ENCODE measurements at places on chromosomes 16 and 17.

GRCh38 chr16:48892893-48893292, 282.9 kb upstream of the N4BP1 start:
- DNase-seq, result no peak

DNA sequence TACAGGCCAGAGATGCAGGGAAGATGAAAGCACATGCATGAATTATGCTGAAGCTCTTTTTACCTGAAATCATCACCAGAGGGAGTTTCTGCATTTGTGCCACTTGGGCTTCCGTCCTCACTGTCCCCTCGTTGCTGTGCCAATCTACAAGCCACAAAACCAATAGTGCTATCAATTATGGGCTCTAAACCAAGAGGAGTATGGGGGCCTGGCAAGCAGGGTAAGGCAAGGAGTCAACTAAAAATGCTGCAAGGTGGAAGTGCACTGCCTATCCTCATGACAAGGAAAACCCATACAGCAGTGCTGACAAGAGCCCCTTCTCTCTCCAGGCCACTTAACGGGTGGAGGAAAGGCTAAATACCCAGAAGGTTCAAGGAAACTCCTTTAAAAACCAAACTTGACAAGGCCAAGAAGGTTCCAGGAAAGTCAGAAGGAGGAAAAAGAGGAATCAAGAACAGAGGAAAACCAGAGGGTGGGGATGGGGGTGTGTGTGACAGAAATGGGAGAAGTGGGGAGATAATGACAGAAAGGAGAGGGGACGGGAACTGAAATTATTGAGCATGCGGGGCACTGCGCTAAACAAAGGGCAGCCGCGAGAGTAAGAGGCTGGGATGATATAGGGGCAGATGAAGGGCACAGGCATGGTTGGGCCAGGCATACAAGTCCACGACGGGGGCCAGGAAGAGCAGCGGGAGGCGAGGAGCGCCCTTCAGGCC, 674 bp downstream of the C17orf75 start:
- DNase-seq, result peak; percentile 51

DNA sequence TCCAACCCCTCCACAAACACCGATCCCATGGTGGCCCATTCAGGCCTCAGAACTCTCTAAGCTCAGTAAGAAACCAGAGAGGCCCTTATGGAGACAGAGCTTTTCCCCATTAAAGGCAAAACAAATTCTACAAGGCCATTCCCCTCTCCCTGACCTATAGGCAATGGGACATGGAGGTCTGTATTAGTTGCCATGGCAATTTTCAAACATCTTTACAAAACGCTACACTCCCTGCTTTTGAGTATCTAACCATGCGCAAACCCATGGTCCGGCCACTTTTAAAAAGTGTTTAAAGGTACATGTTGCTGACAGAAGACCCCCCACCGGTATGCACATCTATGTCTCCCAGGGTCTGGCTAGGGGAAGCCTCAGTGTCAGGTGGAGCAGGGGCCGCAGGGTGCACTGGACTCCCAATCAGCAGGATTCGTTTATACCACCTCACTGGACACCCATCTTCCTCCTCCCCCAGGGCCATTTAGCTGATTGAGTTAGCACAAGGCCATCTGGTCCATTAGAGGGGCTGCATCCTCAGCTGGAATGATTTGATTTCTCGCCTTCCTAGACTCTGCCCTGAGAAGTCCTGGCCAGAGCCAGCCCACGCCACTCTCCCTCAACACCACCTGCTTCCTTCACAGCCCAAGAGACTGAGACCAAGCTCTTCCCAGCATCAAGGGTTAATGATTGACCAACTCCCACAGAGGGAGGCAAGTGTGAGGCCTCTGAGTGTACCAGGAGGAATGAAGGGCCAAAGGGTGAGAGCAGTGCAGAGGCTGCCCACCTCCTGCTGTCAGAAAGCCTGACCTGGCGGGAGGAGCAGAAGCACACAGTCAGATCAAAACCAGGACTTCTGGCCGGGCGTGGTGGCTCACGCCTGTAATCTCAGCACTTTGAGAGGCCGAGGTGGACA, 10.9 kb downstream of the ACLY start:
- DNase-seq, result no peak

- DNase-seq, result no peak
Measured at GRCh38 chr16:2252806-2253148, 1.4 kb upstream of the ECI1 start.

GRCh38 chr16:80079072-80079471, 461.7 kb upstream of the DYNLRB2 start:
- no peak for DNase-seq

DNA sequence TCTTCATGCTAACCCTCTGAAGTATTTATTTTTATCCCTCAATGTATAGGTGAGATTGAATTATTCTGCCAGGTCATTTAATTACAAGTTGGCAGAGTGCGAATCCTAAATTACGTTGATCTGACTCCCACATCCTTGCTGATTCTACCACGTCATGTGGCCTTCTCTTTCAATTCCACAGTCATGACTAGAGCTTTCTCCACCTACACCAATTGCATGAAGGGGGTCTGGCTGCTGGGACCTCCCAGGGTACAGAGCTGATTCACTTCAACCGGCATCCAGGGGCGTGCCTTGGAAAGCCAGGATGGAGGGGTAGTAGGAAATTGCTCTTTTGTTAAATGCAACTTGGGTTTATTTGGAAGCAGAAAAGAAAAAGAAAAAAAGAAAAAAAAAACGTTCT, 41.1 kb upstream of the CDH13 start:
- no peak for DNase-seq

DNA sequence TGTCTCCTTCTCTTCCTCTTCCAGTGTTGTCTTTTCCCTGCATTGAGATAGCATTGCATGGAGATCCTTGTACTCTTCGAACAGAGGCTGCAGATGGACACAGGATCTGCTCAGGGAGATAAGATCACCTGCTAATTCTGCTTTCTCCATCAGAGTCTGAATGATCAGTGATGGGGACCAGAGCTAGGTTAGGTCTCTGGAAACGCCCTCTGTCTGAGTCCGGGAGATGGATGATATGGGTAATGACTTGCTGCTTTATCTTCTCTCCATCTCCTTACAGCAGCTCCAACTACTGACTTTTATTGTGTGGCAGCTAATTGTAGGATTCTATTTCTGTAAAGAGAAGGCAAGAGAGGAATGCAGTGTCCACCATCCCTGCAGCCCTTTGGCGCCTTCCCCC, 435.6 kb downstream of the WWOX start:
- no peak for DNase-seq

- DNase-seq, result peak; percentile 11
Measured at GRCh38 chr16:4537376-4538343, 913 bp downstream of the CDIP1 start.

- DNase-seq, result no peak
Measured at GRCh38 chr17:41163828-41164227, 3.3 kb upstream of the KRTAP4-4 start.

GRCh38 chr17:31171701-31172100, 76.9 kb downstream of the NF1 start:
- no peak for DNase-seq

- DNase-seq, result no peak
Measured at GRCh38 chr17:44280392-44280937, 12.5 kb upstream of the SLC4A1 start.

DNA sequence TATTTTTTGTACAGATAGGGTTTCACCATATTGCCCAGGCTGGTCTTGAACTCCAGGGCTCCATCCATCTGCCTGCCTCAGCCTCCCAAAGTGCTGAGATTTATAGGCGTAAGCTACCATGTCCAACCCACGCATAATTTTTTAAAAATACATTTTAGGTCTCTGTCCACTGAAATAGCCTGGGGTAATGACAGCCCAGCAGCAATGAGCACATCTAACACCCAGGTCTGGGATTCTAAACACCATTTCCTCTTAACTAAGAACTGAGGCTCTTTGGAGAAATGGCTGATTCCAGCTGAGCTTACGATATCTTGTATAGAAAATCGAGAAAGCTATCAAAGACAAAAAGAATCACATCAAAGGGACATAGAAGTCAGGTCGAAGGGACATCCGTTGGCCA, 245.3 kb downstream of the PARN start:
- DNase-seq, result no peak

- no peak for DNase-seq
Measured at GRCh38 chr16:69709456-69710084, 16.8 kb downstream of the NQO1 start.

DNA sequence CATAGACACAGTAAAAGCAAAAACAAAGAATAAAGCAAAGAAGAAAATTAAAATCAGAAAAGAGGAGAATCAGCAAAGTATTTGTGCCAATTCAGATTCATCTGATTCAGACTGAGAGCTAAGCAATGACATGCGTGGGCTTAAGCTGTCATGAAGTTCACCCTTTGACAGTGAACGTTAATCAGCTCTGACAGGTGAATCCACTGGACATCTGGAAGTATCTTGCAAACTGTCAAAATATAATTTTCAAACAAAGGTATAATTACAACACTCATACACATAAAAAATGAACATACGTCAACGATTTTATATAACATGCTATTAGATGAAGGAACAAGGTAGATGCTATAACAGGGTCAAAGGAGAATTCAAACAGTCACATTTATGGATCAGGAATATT, 596.3 kb upstream of the SALL1 start:
- DNase-seq, result no peak

DNA sequence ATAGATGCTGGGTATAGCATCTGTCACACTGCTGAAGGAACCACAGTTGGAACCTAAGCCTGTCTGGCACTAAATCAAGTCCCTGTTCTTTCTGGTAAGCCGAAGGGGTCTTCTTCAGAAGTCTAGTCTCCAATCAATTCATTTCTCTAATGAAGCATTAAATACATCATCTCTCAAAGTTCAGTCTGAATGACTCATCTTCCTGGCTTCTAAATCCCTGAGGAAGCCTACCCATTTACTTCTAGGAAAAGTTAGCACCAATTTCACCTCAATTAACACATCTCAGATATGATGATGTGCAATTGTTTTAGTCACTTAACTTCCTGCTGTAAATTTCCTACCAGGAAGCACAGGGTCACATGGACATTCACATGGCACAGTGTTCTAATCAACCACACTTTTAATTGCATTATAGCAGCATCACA, 49.9 kb downstream of the TEX14 start:
- DNase-seq, result no peak

DNA sequence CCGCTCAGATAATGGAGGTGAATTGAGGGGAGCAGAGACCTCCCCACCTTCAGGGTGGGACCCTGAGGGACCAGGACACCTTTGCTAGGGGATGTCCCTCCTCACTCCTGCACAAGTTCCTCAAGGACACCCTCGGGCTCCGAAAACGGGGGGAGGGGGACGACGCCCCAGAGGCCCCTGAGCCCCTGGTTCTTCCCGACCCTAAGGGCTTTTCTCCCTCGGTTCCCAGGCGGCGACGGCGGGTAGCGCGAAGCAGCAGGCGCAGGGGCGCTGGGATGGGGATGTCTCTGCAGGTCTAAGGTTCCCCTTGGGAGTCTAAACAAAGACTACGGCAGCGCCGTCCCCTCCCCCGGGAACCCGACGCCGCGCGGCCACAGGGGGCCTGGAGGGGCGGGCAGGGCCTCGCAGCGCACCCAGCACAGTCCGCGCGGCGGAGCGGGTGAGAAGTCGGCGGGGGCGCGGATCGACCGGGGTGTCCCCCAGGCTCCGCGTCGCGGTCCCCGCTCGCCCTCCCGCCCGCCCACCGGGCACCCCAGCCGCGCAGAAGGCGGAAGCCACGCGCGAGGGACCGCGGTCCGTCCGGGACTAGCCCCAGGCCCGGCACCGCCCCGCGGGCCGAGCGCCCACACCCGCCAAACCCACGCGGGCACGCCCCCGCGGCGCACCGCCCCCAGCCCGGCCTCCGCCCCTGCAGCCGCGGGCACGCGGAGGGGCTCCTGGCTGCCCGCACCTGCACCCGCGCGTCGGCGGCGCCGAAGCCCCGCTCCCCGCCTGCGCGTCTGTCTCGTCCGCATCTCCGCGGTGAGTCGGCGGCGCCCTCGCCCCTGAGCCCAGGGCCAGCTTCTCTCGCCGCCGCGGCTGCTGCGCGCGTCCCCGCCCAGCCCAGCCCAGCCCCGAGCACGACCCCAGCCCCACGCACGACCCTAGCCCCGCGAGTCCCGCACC, 36.7 kb upstream of the NDRG4 start:
- peak; percentile 11 for DNase-seq

DNA sequence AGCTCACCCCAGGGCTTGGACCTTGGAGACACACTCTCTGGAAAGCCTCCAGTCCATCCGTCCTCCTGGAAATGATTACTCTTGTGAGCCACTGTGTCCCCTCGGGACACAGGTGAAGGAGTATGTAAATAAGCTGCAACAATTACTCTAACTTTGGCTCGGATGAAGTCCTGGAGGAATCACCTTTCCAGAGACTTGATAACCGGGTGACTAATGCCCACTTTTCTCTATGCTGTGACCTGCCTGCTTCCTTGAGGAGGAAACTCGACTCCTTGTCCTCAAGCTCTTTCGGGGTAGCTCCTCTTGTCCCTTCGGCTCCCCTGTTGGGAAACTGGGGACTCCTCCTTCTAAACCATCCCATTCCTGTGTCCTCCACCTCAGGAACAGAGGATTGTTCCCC, at the start of gene OR1A1:
Gene OR1A1, plus strand, starts transcription at position 301 of the 400 bp plus-strand sequence. CDS start 7,954 bp downstream, outside the sequence.
- DNase-seq, result no peak

DNA sequence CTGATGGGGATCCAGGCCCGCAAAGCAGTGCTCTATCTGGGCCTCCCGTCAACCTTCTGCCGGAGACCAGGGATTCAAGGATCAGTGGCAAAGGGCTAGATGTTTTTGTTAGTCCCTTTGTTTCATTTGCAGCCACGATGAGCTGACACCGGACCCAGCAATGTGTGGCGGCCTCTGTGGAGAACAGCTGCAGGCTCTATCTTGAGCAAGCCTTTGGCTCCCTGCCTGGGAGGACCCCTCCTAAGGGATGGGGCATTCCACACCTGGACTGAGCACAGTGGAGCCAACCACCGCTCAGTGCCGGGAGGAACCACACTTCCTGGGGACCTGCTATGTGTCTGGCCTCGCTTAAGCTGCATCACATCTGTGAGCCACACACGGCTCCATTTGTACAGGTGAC, 215.8 kb downstream of the RBFOX3 start:
- no peak for DNase-seq

GRCh38 chr16:4972938-4973587, 14.9 kb downstream of the SEC14L5 start:
- no peak for DNase-seq

DNA sequence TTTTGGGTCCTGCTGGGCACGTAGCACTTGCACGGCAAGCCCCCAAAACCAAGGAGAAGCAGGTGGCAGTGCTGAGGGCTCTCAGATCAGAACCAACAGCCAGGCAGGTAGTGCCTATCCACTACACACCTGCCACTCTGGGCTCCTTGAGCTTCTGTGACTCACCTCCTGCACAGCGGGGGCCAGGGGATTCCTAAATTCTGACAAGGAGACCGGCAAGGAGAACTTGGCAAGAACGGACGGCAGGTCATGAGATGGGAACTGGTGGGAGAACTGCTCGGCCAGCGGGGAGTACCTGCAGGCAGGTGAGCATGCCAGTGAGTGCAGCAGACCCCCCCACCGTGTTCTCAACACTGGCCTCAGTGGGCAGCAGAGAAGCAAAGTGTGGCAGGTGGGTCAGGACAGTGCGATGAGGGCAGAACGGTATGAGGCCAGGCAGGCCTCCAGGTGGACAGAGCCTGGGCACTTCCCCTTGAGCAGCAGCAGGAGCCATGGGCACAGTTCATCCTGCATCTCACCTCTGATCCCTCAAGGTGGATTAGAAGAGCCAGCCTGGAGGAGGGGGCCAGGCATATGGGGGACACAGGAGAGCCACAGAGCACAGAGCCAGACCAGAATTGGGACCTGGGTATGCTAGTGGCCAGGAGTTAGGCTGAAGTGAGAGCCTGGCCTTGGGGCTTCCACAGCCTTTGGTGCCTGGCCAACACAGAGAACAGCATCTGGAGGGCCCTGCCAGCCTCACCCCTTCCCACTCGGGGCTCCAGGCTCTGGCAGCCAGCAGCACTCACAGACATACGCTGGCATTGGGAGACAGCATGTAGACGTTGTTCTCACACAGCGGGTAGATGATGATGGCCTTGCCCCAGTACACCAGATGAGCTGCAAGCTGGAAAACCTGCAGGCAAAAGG, 14.7 kb downstream of the MPG start:
- no peak for DNase-seq

Data from activated naive CD8-positive, alpha-beta T cell treated with anti-CD3 and anti-CD28 coated beads, Interleukin-2, amount 50 U/mL, for 24 hours (primary cell).